HS-27A (cell line): ENCODE measurements at places on chromosomes 2 and 18.

- DNase-seq = no peak
Measured at GRCh38 chr2:114400890-114401289, 41.6 kb upstream of the DPP10 start.

DNA sequence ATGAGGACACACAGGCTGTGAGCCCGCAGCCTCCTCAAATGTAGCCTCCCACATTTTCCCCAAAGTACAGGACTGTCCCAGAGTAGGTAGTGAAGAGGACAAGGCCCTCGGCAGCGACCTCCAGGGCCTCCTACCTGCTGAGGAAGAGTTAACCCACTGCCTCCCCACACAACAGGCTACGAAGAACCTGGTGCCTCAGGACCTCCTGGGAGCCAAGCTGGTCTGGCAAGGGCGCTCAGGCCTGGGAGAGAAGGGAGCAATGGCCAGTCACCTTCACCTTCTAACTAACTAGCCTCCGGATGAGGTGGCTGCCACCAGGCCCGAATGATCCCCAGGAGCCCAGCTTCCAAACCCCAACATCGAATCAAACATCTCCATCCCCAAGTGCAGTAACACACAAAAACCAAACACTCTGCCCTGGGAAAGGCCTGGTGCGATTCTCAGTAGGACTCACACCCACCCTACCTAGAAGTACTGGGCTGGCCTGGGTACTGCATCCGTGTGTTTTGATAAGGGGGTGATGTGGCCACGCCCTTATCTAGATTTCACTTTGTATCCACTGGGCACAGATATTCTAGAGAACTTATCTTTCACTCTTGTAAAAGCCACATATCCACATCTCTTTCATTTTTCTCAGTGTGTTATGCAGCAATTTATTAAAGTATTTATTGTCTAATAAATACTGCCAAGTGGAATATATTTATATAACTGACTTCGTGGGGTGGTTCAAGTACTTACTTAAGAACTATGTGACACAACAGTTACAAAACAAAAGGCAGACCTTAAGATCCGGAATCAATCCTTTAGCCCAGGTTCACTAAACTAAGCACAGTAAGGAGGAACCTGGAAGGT is 9.7 kb downstream of the ERFE start:
- DNase-seq = no peak

- no peak for DNase-seq
Measured at GRCh38 chr2:33029926-33030325, 83.2 kb downstream of the LTBP1 start.

DNA sequence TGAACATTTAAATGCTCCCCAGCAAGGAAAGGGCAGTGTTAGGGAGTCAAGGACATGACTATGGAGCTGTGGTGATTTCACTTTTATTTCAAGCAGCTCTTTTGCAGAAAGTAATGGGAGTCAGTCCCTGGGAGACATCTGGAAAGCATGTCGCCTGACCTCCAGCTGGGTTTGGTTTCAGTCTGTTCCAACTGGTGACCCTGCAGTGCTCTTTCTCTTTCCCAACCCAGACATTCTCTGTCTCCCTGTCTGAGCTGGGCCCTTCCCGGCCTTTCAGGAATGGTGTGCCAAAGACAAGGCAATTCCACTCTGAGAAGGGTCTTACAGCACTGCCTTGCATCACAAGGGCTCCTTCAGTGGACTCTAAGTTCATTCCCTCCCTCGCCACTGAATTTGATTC is 323.2 kb downstream of the OSR1 start:
- DNase-seq = no peak

- DNase-seq = no peak
Measured at GRCh38 chr18:76923485-76924085, 101.2 kb downstream of the ZNF236 start.

GRCh38 chr18:8142131-8142711 is 467.0 kb upstream of the RAB12 start:
- DNase-seq = no peak

DNA sequence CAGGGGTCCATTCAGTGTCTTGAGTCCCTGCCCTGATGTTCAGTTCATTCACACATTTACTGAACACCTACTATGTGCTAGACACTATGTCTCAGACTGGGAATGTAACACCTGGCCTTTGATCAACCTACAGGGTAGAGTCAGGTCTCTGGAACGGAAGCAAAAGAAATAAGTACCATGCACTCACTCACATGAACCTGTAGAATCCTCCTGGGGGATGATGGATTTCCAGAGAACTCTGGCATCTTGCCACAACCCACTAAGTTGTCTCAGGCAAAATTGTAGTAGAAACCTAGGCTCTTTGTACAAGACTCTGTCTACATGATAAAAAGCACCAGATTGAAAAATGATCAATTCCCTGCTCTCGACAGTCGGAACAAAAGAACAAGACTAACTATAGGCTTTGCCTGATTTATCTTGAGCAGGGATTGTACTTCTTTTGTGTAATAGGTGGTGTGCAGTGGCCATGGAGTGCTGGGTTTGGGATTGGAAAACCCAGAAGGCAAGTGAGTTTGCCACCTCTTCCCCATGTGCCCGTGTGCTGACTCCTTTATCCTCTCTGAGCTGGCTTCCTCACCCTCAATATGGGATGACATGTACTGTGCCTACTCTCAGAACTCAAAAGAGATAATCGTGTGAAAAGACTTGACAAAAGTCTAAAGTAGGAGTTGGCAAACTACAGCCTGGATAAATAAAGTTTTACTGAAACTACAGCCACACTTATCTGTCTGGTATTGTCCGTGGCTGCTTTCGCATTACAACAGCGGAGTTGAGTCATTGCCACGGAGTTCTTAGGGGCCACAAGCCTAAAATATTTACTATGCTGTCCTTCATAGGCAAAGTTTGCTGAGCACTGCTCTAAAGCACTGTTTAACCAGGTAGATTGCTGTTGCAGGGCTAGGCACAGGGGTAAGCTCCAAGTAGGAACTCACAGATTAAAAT is 4.4 kb downstream of the CAPN14 start:
- no peak for DNase-seq

DNA sequence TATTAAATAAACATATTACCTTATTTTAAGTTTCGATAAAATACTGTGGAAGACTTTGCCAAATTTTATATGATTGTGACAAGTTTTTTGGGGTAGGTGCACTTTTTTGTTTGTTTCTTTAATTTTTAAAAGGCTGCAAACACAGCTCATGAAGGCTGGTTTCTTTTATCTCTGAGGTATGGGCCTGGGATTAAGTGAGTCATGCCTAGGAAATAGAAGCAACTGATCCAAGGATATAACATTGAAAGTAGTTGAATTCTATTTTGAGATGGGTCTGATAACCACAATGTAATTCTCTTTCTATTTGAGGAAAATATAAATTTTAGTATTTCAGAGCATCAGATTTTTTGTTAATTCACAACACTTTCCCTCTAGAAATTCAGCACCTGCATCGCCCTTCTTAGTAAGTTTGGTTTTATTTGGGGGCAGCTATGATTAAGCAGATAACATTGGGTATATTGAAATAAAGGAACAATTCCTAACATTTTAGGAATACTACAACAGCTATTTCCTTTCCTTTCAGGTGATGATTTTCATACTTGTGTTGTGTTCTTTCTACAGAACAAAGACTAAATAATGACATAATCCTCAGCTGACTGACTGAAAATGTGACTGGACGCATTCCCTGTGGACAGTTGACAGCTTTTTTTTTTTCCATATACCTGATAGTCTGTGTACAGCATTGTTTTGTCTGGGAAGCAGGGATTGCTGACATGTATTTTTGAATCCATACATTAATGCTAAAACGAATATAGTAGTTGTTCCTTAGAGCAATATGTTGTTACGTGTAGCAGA is 16.8 kb downstream of the RBM45 start:
- no peak for DNase-seq

- DNase-seq = no peak
Measured at GRCh38 chr2:60882971-60883753, 1.8 kb downstream of the REL start.
